ENCODE measurements at places on chromosomes 4 and X.

DNA sequence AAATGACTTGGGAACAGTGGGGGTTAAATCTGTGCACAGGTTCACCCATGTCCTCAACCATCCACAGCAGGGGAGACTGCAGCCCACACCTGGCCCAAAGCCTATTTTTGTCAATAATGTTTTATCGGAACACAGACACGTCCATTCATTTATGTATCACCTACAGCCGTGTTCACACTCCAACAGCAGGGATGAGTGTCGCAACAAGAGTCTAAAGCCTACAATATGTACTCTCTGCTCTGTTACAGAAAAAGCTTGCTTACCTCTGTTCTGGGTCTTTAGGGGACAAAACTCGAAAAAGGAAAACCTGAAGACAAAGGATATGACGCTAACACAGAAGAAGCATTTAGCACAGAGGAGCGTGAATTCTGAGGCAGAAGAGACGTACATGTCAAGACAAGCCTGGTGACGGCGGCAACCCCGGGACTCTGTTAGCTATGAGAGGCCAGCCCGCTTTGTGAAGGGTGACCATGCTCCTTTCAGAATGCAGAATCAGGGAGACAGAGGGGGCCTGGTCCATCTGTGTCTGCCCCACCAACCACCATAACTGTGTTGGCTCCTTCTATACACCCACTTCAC lies 45.5 kb downstream of the AFAP1 start:
- DNase-seq, result no peak

DNA sequence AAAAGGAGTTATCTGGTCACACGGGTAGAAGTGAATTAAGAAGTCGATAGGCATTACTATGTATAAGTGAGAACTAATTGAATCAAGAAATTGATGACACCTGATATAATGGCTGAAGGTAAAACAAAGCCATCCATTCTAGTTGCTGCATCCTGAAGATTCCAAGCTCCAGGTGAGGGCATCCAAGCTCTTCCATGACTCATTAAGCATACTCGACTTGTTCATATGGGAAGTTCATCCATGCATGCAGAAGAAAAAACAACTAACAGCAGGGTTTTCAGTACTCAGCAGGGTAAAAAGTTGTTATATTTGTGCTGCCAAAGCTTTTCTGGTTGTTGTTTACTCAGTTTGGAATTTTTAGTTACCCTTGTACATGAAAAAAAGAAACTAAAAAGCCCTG lies 508.0 kb upstream of the CXorf51A start:
- no peak for DNase-seq

DNA sequence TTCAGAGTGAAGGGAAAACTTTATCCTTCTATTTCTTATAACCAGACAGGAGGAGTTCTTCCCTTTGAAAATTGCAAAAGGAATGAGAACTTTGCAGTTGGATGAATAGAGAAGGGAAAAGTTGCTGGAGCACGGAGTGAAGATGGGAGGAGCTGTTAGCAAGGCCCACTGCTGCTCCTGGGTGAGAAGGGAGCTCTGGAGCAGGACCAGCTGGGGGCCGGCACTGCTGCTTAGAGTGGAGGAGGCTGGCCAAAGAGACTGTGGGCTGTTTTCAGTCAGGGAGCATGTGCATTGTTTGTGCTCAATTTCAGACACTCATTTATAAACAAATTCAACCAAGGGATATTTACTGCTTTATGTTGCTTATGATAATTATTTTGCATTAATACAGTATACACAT lies 164.2 kb downstream of the STIM2 start:
- DNase-seq, result no peak

- DNase-seq, result no peak
These were observed 457.5 kb upstream of the GNPDA2 start for GRCh38 chr4:45183905-45184304.

DNA sequence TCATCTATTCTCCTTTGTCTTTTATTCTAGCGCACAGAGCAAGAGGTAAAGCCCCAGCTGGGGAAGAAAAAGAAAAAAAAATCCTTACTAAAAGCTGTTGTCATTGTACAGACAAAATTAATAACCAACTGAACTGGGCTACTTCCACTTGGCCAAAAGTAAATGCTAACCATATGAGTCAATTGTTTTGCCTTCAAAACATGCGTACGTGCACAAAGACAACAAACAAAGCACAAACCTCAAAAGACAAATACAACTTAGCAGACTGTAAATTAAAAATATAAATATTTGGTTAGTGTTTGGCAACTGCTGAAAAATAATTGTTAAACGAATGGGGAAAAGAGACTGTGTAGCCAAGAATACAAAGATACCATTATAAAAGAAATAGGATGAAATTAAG lies 5.9 kb downstream of the EDA2R start:
- no peak for DNase-seq

GRCh38 chr4:129358571-129358970 lies 262.6 kb downstream of the C4orf33 start:
- DNase-seq, result no peak

DNA sequence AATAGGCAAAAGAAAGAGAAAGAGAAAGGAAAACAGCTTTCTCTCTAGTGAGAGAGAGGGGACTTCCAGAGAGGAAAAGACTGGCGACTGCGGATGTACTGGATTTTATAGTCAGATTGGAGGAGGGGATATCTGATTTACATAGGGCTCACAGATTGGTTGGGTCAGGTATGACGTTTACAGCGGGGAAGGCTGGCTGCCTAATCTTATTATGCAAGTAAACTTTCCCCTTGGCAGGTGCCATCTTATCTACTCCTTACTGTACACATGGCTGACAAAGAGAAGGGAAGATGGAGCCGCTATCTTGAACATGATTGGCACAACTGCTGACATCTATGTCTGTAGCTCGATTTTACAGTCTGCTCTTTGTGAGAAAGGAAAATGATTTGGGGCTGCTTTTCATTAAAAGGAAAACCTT lies 25.4 kb downstream of the RBPJ start:
- DNase-seq, result no peak

- no peak for DNase-seq
These were observed 912.0 kb upstream of the TENM3 start for GRCh38 chr4:181331214-181331613.

DNA sequence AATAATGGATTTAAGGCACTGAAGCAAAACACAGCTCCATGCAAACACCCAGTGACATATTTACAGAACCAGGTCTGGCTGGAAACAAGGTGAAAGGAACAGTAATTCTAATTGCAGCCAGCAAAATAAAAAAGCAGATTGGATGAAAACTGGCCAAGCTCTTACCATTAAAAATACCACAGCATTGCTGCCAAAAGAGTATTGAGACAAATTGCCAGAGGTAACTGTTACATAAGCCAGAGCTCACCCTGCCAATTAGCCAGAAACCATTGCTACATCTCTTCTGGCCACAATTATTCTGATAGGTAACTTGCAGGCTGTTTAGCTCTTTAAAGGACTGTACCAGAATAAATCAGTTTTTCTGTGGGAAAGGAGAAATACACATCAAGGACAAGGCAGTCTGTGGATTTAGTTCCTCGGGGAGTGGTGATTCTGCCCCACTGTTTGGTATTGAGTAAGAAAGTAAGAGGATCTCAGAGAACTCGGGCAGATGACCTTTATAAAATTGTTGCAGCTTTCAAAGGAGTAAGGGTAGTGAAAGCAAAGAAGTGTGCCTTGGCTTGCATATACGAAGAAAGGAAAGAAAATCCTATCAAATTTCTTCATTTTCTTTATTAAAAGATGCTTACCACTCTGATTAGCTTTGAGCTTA lies 369.5 kb downstream of the PPP3CA start:
- DNase-seq, result no peak

DNA sequence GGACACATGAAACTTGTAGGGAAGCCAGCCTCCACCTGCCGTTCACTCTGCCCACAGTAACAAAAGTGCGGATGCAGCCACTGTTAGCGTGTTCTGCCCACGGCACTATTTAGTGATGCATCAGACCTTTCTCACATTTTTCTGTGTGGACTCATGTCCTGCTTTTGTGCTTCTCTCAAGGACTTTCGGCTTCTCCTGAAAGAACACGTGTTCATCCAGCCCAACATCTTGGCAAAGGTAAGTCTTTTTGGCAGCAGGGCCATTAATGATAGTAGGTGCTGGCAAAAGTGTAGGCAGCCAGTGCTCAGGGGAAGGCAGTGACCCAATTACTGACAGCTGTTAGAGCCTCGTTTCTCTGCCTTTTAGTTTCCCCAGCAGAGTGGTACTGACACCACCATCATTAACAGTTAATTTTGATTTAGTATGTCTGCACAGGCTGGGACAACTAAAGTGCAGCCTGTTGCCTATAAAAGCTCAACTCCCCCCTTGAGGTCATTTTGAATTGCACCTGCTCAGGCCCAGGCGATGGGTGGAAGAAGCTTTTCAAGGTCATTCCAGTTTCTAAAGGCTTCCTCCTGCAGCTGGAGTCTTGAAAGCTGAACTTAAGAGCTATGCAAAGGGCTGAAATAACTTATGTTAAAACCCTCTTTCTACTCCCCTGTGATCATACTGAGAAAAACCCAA lies 54.5 kb upstream of the HPSE start:
- DNase-seq, result no peak

- no peak for DNase-seq
These were observed 23.3 kb downstream of the TRIM2 start for GRCh38 chr4:153227469-153228075.

DNA sequence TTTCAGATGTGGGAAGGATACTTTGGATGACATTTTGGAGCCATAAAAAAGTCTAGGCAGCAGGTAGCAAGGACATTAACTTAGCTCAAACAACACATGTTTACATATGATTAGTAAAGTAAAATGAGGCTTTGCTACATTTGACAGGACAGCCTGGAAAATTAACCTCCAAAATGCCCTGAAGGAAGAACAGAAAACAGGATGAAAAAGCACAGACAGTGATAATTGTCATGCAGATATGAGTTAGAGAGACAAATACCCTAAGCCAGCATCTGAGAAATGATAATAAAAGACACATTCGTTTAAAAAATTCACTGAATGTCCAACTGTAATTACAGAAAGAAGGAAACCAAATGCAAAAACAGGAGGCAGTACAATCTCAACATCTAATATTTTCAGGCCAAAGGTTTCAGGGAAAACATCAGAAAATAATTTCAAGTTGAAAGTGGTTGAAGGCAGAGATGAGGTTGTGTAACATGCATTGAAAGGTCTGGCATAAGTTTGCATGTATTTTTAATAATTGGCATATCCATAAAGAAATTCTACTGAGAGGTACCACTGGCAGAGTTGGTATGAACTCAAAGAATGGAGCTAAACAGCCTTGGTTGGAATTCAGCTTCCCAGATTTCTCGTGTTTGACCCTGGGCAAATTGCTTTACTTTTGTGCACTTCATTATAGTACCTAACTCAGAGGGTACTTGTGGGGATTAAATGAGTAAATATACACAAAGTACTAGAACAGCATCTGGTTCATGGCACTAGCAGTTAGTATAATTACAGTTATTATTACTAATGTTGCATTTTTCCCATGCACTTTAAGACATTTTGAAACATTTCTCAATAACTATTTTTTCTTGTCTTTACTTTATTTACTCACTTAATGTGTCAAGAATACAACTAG lies 54.4 kb upstream of the MAP9 start:
- DNase-seq, result no peak

GRCh38 chr4:55921093-55921492 lies 27.7 kb upstream of the CEP135 start:
- DNase-seq, result no peak

Measured in activated CD4-positive, alpha-beta T cell treated with anti-CD3 and anti-CD28 coated beads for 4 hours (primary cell).